ENCODE measurements at places on chromosomes 7 and 10. TPM values are rescaled to one million over a fixed set of nuclear protein-coding genes. Genes with fewer than 3 reads are reported as not detected.

DNA sequence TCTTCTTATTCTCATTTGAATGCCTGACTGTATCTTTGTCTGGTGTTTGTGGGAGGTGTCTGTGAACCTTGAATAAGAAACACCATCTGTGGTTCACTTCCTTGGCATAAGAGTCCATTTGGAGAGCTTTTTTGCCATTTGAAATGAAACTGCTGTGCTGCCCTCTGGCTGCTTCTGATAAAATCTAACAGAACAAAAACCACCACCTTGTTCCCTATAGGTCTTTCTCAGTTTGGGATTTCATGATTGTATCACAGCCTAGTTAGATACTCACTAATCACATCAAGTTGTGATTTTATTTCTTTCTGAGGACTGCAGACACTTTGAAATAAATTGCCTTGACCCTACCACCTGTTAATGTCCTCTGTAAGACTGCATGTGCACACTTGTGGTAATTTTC is 102.7 kb upstream of the FAM13C start:
- no peaks in the 10 kb centered on the region for H3K4me1 ChIP-seq
- no peaks in the 10 kb centered on the region for H3K36me3 ChIP-seq
- H3K27me3 ChIP-seq: no peaks in the 10 kb centered on the region
- no peak for DNase-seq

GRCh38 chr10:91592266-91592975 is 40.5 kb downstream of the PPP1R3C start:
- H3K36me3 ChIP-seq: no peaks in the 10 kb centered on the region
- peaks cover 33% of the 10 kb centered on the region for H3K4me1 ChIP-seq
- H3K27me3 ChIP-seq: no peaks in the 10 kb centered on the region
- DNase-seq: no peak
- no peak overlapping the region for H3K4me3 ChIP-seq

- no peaks in the 10 kb centered on the region for H3K27me3 ChIP-seq
- no peaks in the 10 kb centered on the region for H3K4me1 ChIP-seq
- peak overlapping the region; percentile 19 for H3K27ac ChIP-seq
- H3K4me3 ChIP-seq: no peak overlapping the region
- no peaks in the 10 kb centered on the region for H3K36me3 ChIP-seq
These were observed 43.3 kb upstream of the AMPH start for GRCh38 chr7:38674513-38674912.

GCK gene
- 0.47 TPM for total RNA-seq

VIPR2 gene
- 0.80 TPM for total RNA-seq

TAC1 gene
- not detected for total RNA-seq

Measured in lower lobe of right lung (tissue), 2 donors.